ENCODE measurements at places on chromosomes 11 and 22. TPM values are rescaled to one million over a fixed set of nuclear protein-coding genes. Genes with fewer than 3 reads are reported as not detected.
A peak's percentile ranks its signal among the peaks of the same experiment; 100 is the strongest.

GRCh38 chr11:9357041-9357440, 27.4 kb upstream of the IPO7 start:
- DNase-seq = no peak

- DNase-seq = no peak
Measured at GRCh38 chr11:45053736-45054446, 92.5 kb upstream of the PRDM11 start.

DNA sequence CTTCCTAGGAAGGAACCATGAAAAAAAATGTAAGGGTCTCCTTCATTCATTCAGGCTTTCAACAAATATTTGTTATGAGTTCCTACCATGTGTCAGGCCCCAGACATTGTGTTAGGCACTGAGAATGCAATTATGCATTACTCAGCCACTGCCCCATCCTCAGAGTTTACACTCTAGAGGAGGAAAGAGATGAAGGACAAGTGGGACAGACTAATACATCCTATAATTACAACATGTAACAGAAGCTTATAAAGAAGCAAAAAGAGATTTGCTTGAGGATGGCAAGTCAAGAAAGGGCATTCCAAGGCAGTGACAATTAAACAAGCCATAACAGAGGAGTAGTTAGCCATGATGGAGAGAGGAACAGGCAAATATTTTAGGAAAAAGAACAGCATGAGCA, 78.6 kb downstream of the FAM168A start:
- no peak for DNase-seq

GRCh38 chr22:37178350-37179125, 9.5 kb downstream of the C1QTNF6 start:
- DNase-seq = no peak

- DNase-seq = no peak
Measured at GRCh38 chr11:116553482-116553881, 219.3 kb downstream of the BUD13 start.

- no peak for DNase-seq
Measured at GRCh38 chr22:44091021-44091721, 67.1 kb downstream of the PARVB start.

- DNase-seq = no peak
Measured at GRCh38 chr11:120543521-120544215, 32.1 kb downstream of the GRIK4 start.

GRCh38 chr11:6402561-6402981, 12.3 kb downstream of the SMPD1 start:
- no peak for DNase-seq

DNA sequence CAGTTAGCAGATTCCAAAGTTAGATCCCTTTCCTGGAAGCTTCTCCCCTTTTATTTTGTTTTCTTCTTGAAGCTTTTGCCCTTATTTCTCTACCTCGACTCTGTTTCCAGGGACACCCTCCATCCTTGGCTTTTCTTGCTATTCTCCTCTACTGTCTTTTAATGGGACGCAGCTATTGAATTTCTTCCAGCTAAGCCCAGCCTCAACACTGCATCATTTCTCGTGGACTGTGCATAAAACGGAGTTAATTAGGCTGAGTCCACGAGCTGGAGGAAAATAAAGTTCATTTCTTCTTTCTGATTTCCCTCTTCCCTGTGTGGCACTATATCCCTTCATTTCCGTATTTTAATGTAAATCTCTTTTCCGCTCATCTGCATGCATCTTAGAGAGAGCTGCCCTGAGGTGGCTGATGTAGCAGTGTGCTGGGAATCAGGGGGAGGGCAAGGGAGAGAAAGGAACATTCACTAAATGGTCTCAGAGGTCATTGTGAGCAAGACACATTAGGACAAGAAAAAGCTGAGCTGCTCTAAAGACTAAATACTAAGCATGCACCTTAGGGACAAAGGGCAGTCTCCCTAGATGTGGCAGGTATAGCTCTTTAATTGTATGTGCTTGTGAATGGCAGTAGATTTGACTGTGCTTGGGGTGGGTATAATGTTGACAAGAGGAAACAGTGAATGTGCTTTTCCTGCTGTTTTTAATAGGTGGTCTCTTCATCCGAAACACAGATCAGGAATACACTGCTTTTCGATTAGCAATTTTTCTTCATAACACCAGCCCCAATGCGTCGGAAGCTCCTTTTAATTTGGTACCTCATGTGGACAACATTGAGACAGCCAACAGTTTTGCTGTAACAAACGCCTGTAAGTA, 1.9 kb downstream of the GRIA4 start:
- DNase-seq = peak; percentile 49

DNA sequence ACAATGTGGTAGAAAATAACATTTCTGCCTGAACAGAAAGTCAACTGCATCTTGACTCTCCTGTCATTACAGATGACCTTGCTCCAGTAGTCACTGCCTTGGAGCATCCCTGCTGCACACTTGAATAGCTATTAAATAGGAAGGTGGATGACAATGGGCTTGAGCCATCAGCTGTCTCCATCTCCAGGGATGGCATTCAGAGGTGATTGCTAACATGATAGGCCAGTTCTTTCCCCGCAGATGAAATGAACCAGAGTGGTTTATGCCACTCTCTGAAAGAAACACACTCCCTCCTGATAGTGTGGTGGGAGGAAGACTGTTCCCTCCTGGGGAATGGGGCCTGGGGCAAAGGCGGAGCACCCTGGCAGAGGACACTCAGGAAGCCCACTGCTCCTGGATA, 57.1 kb upstream of the OLFML1 start:
- DNase-seq = no peak

- DNase-seq = no peak
Measured at GRCh38 chr11:132022733-132023478, 652.5 kb downstream of the NTM start.

- DNase-seq = peak; percentile 33
Measured at GRCh38 chr22:21694795-21695429, 29.1 kb downstream of the PPIL2 start.

DNA sequence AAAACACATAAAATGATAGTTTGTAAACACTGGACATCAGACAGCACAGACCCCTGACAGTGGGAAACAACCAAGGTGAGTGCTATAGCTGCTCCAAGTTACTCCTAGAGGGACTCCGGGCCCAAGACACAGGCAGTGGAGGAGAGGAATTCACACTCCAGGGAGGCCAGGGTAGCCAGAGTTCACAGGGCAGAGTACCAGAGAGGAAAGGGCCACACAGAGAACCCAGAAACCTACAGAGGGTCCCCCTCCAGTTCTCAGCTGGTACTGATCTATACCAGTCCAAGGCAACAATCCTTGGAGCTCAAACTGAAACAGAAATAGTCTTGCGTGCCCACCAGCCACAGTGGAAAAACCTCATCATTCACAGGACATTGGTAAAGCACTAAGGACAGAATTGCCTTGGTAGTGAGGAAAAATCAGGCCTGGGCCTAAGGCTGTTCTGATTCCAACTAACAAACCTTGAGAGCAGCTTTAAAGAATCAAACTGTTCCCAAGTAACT, 7.6 kb downstream of the VPS37C start:
- DNase-seq = no peak

- DNase-seq = no peak
Measured at GRCh38 chr11:78349114-78349513, 68.5 kb downstream of the GAB2 start.

- no peak for DNase-seq
Measured at GRCh38 chr11:110409174-110409573, 20.6 kb upstream of the FDX1 start.

Gene RBX1
- total RNA-seq = 64.1 TPM

Gene SAA2
- total RNA-seq = 0.38 TPM

Gene SPDYC
- 0.46 TPM for total RNA-seq

Gene CRYBB2
- not detected for total RNA-seq

Gene OR52I2
- total RNA-seq = not detected

Gene FOXRED1
- 48.9 TPM for total RNA-seq

Gene MS4A15
- total RNA-seq = not detected

Gene SOX6
- total RNA-seq = 0.20 TPM

Gene ROBO4
- total RNA-seq = not detected

Gene CECR2
- 98.9 TPM for total RNA-seq

Gene OR8H1
- total RNA-seq = not detected
